AG09319 (cell line): ENCODE measurements at places on chromosomes 6 and 20.
A peak's percentile ranks its signal among the peaks of the same experiment; 100 is the strongest.

DNA sequence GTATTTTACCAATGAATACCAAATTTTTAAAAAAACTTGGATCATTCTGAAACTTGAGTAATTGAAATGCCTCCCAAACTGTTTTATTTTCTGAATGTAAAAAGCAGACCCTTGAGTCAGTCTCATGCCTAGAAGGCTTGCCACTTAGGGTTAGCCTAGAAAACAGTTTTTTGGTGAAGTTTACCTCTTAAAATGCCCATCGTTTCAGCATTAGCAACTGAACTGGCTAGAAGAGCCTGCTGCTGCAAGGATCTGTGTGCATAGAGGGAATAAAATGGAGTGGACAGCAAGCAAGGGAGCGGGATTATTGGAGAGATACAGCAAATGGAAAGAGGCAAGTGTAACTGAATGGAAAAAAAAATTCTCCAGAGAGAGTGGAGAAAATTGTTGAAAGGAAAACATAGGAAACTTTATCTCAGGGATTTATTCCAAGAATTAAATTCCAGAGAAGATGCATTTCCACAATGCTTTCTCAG lies 40.1 kb downstream of the ADGRG6 start:
- no peak for DNase-seq

- DNase-seq = no peak
Measured at GRCh38 chr6:137610702-137611101, 116.5 kb upstream of the OLIG3 start.

DNA sequence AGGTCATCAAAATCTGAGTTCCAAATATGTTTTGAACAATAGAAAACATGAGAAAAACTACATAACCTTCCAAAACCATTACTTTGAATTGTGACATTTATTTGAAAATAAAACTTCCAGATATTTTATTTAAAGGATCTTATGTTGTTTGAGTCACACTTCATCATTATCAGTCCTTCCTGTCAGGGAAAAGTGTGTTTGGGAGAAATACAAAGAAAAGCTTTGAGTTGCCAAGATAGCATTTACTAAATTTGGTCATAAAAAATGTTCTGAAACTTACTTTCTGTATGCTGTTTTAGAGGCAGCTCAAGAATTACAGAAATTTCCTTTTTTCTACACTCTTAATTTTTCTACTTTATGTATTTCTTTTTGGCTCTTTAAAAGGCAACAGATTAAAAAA lies 208.2 kb upstream of the RIN2 start:
- DNase-seq = no peak

DNA sequence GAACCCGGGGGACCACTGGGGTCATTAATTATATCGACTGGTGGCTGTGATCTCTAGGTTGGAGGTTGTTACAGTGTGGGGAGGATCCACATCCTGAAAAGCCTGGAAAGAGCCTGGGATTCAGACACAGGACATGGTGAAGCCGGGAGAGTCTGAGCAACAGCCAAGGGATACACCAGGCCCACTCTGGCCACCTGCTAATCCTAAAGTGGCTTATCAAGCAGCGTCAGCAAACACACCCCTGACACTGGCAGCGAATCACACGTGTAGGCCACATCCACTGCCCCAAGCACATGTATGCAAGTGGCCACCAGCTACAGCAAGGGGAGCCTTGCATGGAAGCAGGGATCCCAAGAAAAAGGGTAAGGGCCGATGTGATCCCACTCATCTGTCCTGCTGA lies 41.0 kb downstream of the GFOD1 start:
- DNase-seq = no peak

DNA sequence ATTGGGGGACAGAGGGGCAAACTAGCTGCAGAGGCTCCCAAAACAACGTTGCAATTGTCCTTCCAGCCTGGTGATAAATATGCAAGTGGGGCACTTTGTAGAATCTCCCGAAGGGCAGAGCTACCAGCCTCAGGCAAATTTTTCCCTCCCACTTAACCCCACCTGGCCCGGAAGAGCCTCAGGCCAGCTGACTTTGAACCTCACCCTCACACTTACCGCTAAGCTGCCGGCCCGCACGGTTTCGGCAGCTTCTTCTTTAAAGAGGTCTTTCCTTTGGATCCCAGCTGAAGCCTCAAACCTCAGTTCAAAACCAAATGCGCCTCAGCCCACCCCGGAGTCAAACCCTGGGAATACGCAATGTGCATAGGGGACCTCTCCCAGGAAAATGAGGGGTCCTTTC lies 2.5 kb downstream of the OVOL2 start:
- no peak for DNase-seq

- DNase-seq = no peak
Measured at GRCh38 chr6:13766201-13766634, 48.1 kb downstream of the MCUR1 start.

GRCh38 chr20:6480328-6481200 lies 286.9 kb upstream of the BMP2 start:
- no peak for DNase-seq

GRCh38 chr6:64717281-64717680 lies 989.7 kb downstream of the EYS start:
- DNase-seq = no peak

- DNase-seq = peak; percentile 71
Measured at GRCh38 chr20:38985603-38986170, 23.5 kb downstream of the DHX35 start.

GRCh38 chr6:107786709-107787588 lies 37.2 kb downstream of the SCML4 start:
- no peak for DNase-seq

DNA sequence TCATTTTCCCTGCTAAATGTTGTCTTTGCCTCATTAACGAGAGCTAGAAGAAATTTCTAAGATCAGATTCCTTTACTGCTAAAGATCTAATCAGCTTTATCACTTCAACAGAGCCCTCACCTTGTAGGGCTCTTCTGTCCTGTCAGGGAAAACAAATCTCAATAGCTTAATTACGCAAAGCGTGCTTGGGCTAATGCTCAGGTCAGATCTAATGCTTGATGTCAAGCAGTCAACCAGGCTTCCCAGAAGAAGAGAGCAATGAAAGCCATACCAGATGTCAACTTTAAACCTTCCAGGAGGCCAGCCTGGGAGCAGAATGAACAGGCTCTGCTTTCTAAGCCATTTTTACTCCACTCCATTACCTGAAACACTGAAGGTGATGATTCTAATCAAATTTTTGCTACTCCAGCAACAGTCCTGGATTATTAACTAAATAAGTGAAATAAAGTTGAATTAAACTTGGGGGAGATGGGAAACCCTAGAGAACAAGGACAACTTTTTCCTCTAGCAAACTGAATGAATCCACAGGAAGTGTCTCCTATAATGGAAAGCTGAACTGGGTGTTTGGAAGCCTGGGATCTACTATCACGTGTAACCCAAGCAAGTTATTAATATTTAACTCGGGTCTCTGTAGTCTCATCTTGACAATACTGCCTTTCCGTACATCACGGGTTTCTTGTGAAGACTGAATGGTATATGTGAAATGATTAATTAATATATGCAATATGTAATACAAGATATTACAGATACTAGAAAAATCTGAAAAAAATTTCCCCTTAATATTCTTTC lies 273.7 kb downstream of the PTPRK start:
- no peak for DNase-seq

DNA sequence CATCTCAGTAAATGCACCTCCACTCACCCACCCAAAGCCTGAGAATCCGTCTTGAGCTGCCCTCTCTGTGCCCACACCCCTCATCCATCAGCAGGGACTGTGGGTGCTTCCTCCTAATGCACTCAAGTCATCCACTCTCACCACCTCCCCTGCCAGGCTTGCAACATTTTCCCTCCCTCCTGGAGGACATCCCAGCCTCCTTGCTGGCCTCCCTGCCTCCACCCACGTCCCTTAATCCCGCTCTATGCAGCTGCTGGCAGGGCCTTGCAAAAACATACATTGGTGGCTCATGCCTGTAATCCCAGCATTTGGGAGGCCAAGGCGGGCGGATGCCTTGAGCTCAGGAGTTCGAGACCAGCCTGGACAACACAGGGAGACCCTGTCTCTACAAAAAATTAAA lies 15.6 kb upstream of the SRC start:
- DNase-seq = no peak

DNA sequence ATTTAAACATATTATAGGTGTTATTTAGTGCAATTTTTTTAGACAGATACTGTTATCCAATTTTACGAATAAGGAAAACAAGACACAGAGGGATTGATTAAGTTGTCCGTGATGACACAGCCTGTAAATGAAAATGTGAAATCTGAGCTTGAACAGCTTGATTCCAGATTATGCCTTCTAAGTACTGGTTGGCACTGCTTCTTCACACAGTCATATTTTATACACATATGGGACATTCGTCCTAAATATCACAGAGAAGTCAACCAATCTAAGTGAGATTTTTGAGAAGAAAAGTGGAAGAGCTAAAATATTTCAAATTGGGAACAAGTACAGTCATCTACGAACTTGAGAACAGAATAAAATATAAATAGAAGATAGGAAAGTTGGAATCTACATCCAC lies 756.3 kb downstream of the BCKDHB start:
- DNase-seq = no peak

- DNase-seq = no peak
Measured at GRCh38 chr6:149831308-149831820, 32.8 kb downstream of the LRP11 start.

- no peak for DNase-seq
Measured at GRCh38 chr6:168039849-168040248, 39.2 kb downstream of the FRMD1 start.

- peak; percentile 76 for DNase-seq
Measured at GRCh38 chr20:16528078-16528477, 45.2 kb downstream of the KIF16B start.

DNA sequence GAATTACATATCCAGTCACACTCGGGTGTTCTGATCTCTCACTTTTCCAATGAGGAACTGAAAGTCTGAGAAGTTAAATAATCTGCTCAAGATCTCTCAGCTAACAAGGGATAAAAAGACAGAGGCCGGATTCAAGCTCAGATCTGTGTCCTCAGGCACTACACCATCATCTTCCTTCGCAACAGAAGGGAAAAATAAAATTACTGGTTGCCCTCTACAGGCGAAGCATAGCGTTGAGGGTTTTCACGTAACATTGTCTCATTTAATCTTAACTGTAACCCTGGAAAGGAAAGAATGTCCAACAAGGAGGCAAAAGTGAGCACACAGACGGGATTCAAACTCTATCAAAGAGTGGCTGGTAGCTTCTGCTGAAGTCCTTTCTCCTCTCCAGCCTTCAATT lies 67.8 kb upstream of the ANKEF1 start:
- no peak for DNase-seq

DNA sequence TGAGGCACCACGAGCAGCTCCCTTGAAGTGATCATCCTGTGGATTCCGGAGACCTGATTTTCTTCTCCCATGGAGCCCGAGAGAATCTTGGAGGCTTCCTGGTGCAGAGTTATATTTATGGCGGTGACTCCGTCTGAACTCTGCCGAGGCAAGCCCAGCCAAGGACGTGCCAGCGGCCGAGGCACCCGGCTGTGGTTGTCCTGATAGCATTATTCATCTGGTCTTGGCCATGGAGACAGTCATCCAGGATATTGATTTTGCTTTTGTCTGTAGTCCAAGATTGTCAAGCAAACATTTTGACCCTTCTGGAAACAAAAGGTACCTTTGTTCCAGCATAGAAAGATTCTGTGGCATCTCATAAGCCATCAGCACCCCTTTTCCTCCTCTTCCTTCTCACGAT lies 163.3 kb downstream of the SCML4 start:
- DNase-seq = no peak

DNA sequence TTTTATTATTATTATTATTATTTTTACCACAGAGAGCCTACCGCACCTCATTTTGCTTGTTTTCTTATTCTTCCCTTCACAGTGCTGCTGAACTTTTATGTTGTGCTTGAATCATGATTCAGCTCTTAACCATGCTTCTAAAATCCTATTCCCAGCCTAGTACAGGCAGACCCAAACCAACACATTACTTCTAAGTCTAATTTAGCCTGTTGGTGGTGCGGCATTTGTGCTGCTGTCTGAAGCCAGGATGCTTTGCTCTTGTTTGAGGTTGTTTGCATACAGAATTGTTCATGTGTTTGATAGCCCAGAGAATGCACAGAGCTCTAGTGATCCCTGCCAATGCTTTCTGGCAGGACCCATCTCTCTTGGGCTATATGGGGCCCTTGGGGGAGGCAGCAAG lies 213.5 kb upstream of the KCNG1 start:
- no peak for DNase-seq

DNA sequence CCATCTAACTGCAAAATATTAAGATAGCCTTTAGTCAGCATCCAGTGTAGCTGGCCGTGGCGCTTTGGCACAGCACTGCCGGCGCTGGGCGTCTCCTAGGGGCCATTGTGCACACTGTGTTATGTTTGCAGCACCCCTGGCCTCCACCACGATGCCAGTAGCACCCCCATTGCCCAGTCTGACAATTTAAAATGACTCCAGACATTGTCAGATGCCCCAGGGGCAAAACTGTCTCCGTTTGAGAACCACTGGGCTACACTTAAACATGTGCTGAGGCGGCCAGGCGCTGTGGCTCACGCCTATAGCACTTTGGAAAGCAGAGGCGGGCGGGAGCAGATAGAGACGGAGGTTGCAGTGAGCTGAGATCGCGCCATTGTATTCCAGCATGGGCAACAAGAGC lies 6.0 kb upstream of the MTG2 start:
- DNase-seq = no peak

GRCh38 chr6:25788305-25788922 lies 33.9 kb downstream of the SLC17A4 start:
- peak; percentile 12 for DNase-seq

DNA sequence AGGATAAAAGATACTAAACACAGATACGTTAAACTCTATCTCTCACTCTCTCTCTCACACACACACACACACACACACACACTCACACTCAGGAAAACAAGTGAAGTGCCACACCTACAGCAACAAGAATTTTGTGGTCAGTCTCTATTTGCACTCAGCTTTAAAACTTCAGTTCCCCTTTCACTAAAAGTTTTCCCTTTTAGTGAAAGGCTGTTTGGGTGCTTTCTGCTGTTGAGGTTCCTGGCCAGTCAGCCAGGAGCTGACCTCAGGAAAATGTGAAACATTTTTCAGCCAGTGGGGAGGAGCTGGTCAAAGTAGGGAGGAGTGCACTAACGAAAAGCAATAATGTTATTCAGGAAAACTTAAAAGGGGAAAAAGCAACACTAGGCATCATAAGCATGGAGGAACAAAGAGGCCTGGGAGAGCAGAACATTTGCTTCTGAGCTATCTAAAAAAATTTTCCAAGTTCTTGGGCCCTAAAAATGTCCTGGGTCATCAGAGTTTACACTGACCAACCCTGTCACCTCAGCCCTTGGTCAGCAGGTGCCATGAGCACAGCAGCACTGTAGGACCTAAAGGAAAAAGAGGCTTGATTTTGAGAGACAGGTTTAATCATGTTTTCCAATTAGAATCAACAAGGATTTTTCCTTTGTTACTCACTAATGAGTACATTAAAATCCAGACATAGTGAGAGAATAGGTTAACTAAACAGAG lies 30.7 kb upstream of the NT5E start:
- DNase-seq = no peak

GRCh38 chr20:57240581-57241362 lies 25.7 kb downstream of the BMP7 start:
- no peak for DNase-seq
